Stimulated activated CD8-positive, alpha-beta memory T cell treated with anti-CD3 and anti-CD28 coated beads, Interleukin-12 subunit alpha, Interleukin-12 subunit beta, amount 100 ng/mL, for 1 hour (primary cell): ENCODE measurements at places on chromosomes 3 and 15.

DNA sequence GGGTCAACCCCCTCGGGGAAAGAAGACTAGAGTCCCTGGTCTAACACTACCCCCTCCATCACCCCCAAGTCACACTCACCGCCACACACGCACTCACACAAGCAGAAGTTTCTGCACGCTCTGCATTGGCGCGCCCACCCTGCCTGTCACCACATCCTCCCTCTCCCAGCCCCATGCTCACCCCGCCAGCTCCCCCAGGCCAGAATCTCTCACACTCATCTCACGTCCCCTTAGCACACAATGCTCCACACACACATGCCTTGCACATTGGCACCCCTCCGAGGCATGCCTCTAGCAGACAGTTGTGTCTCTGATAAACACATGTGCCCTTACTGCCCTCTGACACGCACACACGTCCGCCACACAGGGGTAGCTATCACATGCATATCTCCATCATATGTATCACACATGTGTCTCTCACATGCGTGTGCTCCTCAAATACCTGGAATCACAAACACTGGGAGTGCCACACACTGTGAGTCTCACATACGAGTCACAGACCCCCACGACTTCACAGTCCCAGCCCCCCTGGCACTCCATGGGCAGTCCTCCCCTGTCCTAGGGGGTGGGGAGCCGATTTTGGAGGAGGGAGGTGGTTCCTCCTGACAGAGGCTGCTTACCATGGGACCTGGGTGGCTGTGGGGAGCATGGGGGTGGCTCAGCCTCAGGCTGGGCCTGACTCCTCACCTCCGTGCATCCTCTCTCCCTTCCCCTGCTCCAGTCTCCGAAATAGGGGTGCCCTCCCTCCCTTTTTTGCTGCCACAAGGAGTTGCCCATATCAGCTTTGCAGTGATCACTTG lies 898 bp downstream of the FBLN2 start:
- peak; percentile 4 for DNase-seq

DNA sequence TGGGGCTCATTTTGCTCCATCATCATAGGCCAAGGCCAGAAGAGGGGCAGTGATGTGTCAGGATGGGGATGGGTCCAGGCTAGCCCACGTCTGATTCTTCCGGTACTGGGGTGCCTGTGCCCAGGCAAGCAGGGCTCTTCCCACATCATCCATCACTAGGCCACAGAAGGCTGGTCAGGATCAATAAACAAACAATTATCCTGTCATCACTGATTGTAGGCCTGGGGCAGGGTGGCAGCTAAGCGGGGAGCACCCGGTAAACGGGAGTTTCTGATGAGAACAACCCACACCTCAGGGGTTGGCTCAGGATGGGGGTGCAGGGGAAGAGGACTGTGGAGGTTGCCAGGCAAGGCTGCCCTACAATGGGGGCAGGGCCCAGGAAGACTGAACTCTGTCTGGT lies 18.1 kb upstream of the CACNA2D2 start:
- no peak for DNase-seq

GRCh38 chr3:61583890-61584875 lies 22.8 kb downstream of the PTPRG start:
- no peak for DNase-seq

- DNase-seq, result no peak
Observed at GRCh38 chr3:14706096-14706495, 31.2 kb downstream of the C3orf20 start.

DNA sequence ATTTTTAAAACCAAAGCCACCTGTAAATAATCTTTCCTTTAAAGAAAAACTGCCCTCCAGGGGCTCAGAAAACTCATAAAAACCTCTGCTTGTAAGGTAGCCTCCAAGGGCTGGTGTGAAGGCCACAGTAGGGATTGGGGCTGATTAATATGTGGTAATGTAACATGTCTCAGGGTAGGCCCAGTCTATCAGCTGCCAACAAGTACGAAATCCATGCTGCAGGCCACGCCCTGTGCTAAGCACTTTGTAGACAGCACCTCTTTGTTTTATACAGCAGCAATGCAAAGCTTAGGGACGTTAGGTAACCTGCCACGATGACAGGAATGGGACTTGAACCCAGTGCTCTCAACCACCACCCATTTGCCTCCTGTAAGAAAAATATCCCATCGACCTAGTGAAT lies 65.6 kb upstream of the PRICKLE2 start:
- DNase-seq, result no peak

- no peak for DNase-seq
Observed at GRCh38 chr3:140432229-140432669, 245.6 kb upstream of the TRIM42 start.

- no peak for DNase-seq
Observed at GRCh38 chr15:101051291-101052030, 132.3 kb downstream of the LRRK1 start.

DNA sequence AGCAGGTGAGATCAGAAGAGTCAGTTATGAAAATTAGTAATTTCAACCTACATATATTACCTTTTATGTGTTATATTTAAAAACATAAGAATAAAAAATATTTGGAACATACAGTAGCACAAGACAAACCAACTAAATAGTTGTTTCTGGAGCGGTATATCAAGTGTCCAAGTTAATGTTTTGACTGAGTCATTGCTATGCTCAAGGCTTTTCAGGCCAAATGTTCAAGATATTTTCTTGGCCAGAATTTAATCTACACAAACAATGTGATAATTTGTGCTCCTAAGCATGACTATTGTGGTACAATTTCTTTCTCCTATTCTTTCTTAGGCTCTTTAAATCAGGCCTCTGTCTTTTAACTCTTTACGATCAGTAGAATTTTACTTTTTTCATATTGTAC lies 412.4 kb downstream of the RAP2B start:
- no peak for DNase-seq

DNA sequence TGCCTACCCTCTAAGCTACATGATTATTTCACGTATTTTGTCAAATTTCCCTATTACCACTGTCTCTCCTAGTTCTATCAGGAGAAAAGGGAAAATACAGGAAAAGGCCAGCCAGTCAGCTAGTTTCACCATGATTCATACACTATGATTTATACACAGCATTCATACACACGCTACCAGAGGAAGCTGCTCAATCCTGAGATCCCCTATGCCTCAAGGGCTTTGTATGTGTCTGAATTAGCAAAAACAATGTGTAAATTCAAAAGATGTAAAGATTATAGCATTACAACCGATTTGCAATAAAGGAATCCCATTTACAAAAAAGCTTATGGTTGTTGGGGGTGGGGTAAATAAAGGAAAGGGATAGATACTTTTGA lies 3.1 kb upstream of the ACKR4 start:
- DNase-seq, result no peak

GRCh38 chr15:92059036-92059970 lies 205.8 kb downstream of the SLCO3A1 start:
- DNase-seq, result no peak

- no peak for DNase-seq
Observed at GRCh38 chr3:52636673-52637072, 49.0 kb downstream of the PBRM1 start.

- no peak for DNase-seq
Observed at GRCh38 chr15:63811942-63812550, 21.7 kb downstream of the HERC1 start.

- no peak for DNase-seq
Observed at GRCh38 chr3:104673981-104674380, 692.7 kb upstream of the ALCAM start.

- DNase-seq, result peak; percentile 44
Observed at GRCh38 chr3:45870099-45870498, 16.2 kb upstream of the CCR9 start.

DNA sequence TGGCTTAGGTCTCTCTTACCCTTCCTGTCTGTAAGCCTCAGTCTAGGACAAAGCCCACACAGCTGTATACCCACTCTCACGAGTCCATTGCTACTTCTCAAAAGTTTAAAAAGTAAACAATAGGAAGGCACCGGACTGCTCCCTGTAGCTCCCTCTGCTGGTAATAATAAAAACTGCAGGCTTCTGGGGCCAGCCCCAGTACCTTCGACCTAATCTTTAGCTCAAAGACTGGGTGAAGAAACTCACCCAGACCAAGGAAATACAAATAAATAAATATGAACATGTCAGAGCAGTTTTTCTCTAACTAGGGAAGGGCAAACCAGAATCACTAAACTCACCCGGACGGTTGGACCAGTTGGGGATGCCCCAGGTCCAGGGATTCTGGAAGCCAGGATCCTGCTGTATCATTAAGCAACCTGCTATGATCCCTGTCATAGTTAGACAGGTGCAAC lies 5.0 kb downstream of the FAM219B start:
- DNase-seq, result peak; percentile 37

- no peak for DNase-seq
Observed at GRCh38 chr15:40276927-40277326, 5.9 kb downstream of the ANKRD63 start.

- no peak for DNase-seq
Observed at GRCh38 chr15:85284497-85284896, 95.9 kb upstream of the AKAP13 start.

DNA sequence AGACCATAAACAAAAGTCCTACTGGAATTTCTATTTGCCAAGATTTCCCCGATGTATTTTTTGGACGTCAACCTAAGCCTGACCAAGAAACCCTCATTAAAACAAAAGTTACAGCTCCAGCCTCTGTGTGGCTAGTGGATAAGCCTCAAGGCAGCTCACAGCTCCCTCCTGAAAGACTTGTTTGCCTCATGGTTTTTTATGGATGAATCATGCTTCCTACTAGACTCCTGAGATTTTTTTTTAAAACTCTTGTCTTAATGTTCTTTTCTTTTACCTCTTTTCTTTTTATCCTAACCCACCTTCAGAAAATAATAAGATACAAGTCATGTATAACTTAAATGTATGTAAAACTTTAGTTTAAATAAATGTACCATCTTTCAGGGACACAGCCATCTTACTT lies 52.4 kb downstream of the SUCNR1 start:
- no peak for DNase-seq

DNA sequence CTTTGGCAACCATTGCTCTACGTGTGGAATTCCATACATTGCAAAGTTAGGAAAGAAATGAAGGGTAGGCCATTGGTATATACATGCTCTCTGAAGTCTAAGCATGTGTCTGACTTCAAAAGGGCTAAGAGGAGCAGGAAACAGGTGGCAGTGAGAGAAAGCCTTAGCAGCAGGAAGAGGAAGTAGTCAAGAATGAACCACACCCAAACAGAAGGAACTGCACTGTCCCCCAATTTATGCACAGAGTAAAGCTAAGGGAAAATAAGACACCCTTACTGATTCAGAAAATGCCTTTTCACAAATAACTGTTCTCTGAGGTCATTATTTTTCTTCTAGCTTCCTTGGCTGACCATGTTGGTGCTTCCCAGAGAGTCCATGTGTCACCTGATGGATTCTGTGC lies 575.4 kb downstream of the NTRK3 start:
- DNase-seq, result no peak

DNA sequence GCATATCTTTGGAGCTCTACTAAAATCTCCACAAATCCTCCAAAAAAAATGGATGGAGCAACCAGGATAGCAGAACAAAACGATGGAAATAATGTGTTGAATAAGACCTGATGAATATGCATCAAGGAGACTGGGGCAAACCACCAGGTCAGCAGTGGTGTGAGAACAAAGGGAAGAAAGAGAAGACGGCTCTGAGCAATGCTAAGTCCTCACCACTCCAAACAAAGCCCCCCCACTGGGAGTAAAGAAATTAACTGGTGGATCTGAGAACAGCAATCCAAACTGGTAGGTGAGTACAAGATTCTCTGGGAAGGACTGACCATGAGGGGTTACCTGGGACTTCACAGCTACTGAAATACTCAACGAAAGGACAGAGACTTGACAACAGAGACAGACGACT lies 977.3 kb downstream of the TBL1XR1 start:
- no peak for DNase-seq

DNA sequence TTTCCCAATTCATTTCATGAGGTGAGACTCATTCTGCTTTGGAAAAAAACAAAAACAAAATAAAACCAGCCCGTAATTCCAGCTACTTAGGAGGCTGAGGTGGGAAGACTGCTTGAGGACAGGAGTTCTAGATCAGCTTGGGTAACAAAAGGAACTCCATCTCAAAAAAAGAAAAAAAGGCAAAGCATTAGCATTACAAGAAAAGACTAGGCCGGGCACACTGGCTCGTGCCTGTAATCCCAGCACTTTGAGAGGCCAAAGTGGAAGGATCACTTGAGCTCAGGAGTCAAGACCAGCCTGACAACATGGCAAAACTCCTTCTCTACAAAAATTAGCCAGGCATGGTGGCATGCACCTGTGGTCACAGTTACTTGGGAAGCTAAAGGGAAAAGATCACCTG lies 33.9 kb downstream of the TRPM7 start:
- no peak for DNase-seq

GRCh38 chr15:40069178-40070165 lies 30.5 kb upstream of the SRP14 start:
- no peak for DNase-seq

DNA sequence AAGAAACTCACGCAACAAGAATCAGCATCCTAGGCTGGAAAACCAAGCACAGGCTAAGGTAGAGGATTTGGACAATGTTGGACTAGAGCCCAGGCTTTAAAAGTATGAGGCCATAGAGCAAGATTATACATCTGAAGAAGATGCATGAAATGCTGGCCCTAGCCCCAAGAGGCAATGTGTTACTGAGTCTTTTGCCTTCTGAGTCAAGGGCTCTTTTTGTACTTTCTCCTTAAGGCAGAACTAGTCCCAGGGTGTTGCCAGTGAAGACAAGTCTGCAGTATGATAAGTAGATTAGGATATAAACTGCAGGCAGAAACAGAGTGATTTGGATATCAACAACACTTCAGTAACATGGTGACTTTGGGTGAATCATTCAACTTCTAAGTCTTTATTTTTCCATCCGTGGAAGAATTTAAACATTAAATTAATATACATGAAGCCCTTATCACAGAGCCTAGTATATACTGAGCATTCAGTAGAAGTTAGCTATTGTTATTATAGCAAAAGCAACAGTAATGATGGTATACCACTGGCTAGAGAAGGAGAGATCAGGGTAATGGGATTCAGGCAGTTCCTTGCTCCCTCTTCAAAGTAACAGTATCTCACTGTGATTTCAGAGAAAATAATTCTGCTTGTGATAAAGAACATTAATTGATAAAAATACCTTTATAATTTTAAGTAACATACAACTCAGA lies 99.9 kb upstream of the MLF1 start:
- no peak for DNase-seq

GRCh38 chr15:68384451-68385239 lies 47.3 kb downstream of the ITGA11 start:
- DNase-seq, result no peak

GRCh38 chr3:169658311-169658931 lies 5.1 kb downstream of the MECOM start:
- no peak for DNase-seq

GRCh38 chr3:27174530-27174929 lies 194.7 kb downstream of the NEK10 start:
- DNase-seq, result no peak
